ENCODE measurements at places on chromosomes 16 and 17. TPM values are rescaled to one million over a fixed set of nuclear protein-coding genes. Genes with fewer than 3 reads are reported as not detected.

The GUCY2D gene
- not detected for total RNA-seq

DNA sequence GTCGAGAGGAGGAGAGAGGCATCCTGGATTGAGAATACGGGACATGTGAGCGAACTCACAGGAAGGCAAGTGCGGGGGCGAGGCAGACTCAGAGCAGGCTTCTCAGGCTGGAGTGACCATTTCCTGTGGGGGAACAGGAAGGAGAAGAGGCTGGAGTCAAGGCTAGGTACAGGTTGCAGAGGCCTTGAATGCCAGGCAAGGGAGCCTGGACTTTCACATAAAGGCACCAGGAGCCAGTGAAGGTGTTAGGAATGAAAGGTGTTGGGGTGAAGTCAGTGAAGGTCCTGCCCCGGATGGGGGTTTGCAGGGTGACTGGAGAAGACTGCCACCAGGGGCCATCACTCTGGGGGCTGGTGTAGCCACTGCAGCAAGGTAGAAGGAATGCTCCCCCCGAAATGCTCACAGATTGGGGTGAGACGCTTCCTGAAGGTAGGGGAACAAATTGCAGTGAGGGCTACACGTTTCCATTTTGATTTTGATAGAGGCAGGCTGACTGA, 5.3 kb upstream of the GPRC5C start:
- DNase-seq, result no peak

- no peak for DNase-seq
Observed at GRCh38 chr17:56594320-56595107, 1.0 kb downstream of the NOG start.

The HOXB2 gene
- 4.9 TPM for total RNA-seq

The LRRC37A gene
- total RNA-seq, result 0.32 TPM

The ZNF287 gene
- 15.5 TPM for total RNA-seq

GRCh38 chr16:4512473-4512872, 26.1 kb downstream of the CDIP1 start:
- DNase-seq, result no peak

The PYY gene
- not detected for total RNA-seq

DNA sequence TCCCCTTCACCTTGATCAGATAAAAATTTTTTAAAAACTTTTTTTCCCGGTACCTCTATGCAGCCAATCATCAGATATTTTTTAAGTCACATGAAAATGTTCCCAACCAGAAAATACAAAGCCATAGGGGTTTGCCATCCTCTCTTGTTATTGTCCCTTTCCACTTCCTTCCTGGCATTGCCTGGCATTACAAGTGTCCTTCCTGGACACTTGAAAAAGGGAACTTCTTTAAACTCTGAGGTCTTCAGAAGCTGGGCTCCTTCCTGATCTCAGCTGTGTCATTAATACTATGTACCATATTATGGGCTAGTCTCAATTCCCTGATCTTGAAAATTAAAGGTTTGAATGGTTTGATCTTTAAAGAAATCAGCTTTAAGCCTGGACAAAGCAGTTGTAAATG, 64.9 kb downstream of the TEX14 start:
- no peak for DNase-seq

DNA sequence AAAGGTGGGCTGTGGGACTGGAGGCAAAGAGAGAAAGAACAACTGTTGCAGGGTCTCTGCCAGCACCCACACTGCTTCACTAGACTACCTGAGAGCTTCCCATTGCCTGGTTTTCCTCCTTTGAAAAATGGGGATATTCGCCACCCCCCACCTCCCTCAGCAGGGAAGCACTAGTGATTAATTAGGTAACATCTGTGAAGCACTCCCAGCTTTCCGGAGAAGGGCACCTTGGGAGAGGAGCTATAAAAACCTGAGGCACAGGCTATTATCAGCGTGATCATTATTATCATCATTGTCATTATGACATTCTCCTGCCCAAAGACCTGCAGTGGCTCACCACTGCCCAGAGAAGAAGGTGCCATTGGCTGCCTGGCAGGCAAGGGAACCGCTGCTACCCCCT, 83.5 kb downstream of the XYLT1 start:
- peak; percentile 63 for DNase-seq

DNA sequence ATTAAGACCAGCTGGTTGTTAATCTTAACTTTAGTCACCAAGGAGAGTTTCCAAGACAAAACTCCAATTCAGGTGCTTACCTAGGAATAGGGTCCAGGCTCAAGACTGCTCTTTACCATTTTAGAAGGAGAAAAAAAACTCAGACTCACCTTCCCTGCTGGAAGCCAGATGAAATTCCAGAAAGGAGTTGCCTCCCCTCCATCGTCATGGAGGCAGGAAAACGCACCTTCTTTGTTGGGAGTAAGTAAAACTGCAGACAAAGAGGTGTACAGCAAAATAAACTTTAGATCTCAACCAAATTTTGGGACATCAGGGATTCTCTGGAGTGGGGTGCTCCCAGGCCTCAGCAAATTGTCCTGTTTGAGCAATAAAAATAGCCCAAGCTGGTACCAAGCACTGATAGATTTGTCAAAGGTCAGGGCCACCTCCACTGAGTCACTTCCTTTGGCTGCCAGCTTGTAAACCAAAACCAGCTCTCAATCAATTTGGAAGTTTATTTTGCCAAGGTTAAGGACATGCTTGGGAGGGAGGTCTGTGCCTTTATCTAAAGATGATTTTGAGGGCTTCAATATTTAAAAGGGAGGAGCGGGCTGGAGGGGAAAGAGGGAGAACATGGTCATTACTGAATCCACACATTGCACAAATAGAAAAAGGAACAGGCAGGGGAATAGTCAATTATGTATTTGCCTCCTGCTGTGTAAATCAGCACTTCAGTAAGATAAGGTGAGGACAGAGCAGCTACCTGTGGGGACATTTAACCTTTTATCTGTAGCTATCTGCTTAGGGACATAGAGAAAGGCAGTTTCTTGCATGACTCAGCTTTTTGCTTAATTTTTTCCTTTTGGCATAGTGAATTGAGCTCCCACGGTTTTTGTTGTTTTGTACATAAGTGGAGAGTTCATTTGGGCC, 1.5 kb upstream of the ALDH3A2 start:
- DNase-seq, result no peak

GRCh38 chr17:67377488-67378453, 690 bp downstream of the PITPNC1 start:
- peak; percentile 87 for DNase-seq

- DNase-seq, result no peak
Observed at GRCh38 chr17:13581925-13582324, 19.8 kb downstream of the HS3ST3A1 start.

The POLR2A gene
- total RNA-seq, result 56.4 TPM

The JMJD6 gene
- total RNA-seq, result 60.7 TPM

The TAC4 gene
- total RNA-seq, result 1.7 TPM

DNA sequence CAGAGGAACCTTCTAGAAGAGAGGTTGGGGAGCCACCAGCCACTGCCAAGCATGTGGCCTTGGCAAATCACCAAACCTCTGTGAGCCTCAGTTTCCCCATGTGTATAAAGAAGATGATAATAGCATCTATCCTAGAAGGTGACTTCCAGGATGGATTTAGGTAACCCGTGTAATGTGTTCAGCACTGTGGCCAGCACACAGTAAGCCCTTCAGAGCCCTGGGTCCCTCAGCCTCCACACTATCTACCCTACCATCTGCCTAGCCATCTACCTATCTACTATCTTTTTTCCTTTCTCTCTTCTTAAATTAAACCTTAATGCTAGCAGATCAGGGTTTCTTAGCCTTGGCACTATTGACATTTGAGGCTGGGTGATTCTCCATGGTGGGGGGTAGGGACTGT, 33.0 kb downstream of the TEKT5 start:
- no peak for DNase-seq

GRCh38 chr16:49350265-49351095, 23.1 kb upstream of the C16orf78 start:
- DNase-seq, result peak; percentile 76

Data from cardiac septum (tissue), 1 donor.